ENCODE measurements at places on chromosomes 4 and X.

DNA sequence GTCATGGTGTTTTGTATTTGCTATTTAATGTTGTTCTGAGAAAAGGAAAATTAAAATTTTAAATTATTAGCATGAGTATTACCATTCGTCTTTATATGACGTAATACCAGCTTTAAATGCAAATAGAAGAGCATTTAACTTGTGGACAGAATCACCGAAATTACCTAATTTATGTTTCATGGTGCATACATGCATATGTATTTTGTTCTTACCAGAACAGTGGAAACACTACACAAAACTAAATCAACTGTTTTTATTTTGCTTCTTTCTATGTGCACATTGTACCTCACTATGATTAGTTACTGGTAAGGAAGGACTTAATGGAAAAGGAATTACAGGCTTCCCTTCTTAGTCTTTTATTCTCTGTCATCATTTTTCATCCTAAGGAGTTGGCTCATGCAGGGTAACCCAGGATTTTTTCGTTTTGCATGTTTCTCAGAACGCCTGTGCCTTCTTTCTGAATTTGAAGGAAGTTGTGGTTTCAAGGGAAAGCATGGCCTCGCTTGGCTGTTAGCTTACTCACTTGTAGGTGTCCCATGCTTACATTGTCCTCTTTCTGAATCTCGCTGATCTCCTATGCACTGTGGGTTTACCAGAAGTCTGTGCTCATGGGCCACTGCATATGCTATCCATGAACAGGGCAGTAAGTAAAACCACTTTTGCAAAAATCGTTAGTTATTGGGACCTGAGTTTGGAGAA lies 300.0 kb upstream of the PUDP start:
- no peak for DNase-seq

DNA sequence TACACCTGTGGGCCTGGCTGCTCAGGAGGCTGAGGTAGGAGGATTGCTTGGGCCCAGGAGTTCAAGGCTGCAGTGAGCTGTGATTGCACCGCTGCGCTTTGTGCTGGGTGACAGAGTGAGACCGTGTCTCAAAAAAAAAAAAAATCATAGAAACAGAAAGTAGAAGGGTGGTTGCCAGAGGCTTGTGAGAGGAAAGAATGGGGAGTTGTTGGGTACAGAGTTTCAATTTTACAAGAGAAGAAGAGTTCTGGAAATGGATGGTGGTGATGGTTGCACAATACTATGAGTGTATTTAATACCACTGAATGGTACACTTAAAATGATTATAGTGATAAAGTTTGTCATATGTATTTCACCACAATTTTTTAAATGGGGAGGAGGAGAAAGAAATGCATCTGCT lies 10.2 kb upstream of the GLOD5 start:
- DNase-seq: no peak

- DNase-seq: no peak
Measured at GRCh38 chrX:125444659-125445058, 125.0 kb downstream of the TEX13C start.

GRCh38 chr4:66266035-66266434 lies 595.7 kb upstream of the EPHA5 start:
- DNase-seq: no peak

DNA sequence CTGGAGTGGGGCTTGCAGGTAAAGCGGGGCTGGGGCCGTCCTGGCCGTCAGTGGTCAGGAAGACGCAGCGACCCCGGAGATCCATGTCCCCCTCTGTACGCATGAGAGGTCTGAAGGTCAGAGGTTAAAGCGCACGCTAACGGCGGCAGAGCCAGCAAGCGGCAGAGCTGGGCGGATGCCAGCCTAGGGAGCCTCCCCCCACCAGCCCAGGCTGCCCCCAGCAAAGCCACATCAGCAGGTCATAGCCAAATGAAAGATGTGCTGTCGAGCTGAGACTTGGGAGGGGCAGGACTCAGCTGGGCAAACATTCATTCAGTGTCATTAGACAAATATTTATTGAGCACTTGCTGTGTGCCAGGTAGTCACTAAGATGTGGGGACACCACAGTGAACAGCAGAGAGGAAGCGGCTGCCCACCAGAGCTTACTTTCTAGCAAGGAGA lies 593 bp upstream of the JAKMIP1 start:
- no peak for DNase-seq

GRCh38 chr4:18578307-18578706 lies 556.8 kb upstream of the LCORL start:
- no peak for DNase-seq

DNA sequence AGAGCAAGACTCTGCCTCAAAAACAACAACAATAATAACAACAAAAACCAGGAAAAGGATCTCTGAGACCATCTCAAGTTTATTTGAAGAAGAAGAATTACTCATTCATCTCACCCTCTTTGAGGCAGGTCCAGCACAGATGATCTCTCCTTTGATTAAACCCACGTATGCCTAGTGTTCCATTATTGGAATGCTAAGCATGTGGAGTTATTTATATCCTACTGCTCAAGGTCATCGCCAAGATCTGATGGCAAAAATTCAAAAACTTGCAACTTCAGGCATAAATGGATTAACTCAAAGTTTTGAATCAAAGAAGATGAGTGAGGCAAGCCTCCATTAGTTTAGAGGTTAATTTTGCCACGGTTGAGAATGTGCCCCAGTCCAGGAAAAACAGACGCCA lies 184.2 kb downstream of the DHRSX start:
- no peak for DNase-seq

GRCh38 chrX:152245213-152245612 lies 106.8 kb upstream of the MAGEA10 start:
- DNase-seq: no peak

Data from spinal cord (tissue), 10 donors.